ENCODE measurements at places on chromosomes 6 and 20.

DNA sequence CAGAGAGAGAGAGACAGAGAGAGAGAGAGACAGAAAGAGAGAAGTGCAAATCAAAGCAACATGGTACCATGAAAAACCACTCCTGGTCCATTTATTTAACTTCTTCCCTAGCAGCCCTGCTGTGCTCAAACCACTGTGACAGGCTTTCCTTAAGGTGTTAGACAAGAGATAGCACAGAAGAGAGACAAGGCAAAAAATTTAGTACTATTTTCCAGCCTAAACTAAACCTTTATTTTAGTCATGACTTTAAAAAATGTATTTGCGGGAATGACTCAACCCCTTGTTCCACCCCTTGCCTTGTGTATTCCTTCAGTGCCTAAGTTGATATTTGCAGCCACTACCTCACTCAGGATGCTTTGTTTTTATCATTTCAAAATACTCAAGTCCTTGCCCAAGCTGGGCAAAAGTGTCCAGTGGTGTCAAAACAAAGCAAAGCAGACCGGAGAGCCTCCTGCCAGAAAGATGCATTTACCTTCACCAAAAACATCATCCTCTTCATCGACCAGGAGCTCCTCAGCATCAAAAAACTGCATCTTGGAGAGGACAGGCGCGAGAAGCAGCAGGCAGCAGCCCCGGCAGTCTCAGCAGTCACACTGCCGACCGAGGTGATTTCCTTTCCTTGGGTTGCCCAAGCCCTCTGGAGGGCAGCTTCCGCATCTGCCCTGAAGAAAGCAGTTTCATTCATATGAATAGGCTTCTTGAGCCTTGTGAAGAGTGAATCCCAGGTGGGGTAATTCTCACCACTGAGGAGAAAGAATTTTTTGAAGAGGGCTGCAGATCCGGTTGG, at the start of gene RIPOR2:
RIPOR2 (minus strand) TSS at position 595 of the 787 bp plus-strand sequence; CDS start at position 533, 62 bp downstream.
- DNase-seq: peak; percentile 53

DNA sequence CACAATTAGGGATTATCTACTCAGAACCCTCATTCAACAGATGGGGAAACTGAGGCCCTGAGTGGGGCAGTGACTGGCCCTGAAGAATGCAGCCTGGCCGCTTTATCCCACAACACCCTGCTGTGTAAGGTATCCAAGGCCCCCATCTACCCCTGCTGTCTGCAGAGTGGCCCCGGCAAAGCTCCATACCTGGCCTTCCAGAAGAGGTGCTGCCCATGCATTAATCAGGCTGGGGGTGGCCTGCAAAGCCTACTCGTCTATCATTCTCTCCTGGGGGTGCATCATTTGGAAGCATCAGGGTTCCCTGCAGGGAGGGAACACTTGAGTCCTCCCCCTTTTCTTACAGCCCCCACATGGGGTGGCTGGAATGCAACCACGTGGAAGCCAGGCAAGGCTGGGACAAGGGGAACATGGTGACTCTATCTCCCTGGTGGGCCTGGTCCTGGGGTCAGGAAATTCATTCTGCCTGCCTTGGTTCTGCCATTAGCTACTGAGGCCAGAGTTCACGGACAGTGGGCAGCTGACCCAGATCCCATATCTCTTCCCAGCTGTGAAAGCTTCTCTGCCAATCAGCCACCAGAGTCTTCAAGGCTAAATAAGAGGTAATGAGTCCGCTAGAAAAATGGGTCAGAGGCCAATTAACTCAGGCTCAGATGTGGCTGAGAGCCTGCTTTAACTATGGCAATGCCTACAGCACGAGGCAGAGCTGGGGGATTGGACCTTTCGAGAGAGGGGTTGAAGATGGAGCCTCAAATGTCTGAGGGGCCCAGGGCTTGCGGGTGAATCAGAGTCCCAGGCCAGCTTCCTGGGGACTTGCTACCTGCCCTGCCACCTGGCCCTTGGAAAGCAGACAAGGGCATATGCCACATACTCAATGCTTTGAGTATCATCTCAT, 72.3 kb upstream of the TOX2 start:
- DNase-seq: no peak

DNA sequence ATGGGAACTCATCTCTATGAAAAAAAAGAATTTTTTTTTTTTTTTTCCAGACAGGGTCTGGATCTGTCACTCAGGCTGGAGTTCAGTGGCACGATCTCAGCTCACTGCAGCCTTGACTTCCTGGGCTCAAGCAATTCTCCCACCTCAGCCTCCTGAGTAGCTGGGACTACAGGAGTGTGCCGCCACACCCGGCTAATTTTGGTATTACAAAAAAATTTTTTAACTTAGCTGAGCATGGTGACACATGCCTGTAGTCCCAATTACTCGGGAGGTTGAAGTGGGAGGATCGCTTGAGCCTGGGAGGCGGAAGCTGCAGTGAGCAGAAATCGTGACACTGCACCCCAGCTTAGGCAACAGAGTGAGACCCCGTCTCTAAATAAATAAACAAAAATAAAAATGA, 7.5 kb downstream of the DEF6 start:
- no peak for DNase-seq

DNA sequence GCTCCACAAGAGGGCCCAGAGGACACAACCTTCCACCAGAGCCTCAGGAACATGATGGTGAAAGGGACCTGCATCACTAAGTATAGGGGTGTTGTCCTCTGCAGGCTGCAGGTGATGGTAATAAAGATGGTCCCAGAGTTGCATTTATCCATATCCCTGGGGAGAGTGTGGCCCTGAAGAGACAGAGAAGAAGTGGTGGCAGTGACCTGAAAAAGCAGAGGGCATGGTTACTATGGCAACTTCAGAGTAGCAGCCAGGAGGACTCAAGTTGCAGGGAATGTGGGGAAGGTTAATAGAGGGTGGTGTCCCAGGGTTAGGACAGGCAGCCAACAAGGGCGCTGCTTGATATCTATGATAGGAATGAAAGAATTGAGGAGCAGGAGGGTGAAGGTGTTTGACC, 57.1 kb downstream of the HLA-A start:
- DNase-seq: no peak

- DNase-seq: no peak
Observed at GRCh38 chr20:46539113-46539512, 11.3 kb downstream of the OCSTAMP start.

GRCh38 chr6:15305496-15305895, 59.6 kb downstream of the JARID2 start:
- no peak for DNase-seq

DNA sequence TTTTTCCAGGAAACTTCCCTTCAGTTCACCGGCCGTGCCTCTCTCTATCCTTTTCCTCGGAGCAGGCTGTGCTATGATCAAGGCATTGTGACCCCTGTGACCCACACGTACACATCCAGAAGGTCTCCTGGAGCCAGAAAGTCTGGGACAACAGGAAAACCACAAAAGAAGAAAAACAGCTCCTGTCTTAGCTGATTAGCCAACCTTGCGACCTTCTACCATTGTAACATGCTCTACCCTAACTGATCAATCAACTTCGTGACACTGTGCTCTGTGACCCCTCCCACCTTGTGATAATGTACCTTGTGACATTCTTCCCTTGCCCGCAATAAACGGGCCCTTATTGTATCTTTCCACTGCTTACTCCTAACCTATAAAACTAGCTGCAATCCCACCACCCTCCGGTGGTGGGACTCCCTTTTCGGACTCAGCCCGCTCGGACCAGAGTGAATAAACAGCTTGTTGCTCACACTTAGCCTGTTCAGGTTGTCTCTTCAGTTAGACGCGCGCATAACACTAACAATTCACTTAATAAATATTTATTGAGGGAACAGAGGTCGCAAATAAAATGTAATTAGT, 24.2 kb downstream of the ZNF311 start:
- no peak for DNase-seq

GRCh38 chr20:38724626-38725147, 401 bp downstream of the SLC32A1 start:
- DNase-seq: no peak

DNA sequence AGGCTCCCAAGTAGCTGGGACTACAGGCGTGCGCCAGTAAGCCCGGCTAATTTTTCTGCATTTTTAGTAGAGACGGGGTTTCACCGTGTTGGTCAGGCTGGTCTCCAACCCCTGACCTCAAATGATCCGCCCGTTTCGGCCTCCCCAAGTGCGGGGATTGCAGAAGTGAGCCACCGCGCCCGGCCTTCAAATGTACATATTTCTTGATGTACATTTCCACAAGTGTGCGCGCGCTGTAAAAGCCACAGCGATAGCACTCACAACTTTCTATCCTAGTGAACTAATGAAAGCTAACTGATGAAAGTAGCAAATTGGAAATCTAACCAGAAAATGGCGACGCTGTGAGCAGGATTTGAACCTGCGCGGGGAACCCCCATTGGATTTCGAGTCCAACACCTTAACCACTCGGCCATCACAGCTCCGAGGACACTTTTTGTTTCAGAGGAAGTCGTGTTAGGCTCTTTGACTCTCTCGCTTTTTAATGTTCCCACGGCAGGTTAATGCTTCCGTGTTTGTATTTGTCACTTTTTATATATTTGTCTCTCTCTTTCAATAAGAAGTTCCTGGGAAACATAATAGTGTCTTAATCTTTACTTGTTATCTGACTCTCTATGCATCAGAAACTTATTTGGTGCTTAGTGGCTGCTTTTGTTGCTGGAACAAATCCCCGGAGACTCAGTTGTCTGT, 199.4 kb upstream of the ZNF184 start:
- no peak for DNase-seq

DNA sequence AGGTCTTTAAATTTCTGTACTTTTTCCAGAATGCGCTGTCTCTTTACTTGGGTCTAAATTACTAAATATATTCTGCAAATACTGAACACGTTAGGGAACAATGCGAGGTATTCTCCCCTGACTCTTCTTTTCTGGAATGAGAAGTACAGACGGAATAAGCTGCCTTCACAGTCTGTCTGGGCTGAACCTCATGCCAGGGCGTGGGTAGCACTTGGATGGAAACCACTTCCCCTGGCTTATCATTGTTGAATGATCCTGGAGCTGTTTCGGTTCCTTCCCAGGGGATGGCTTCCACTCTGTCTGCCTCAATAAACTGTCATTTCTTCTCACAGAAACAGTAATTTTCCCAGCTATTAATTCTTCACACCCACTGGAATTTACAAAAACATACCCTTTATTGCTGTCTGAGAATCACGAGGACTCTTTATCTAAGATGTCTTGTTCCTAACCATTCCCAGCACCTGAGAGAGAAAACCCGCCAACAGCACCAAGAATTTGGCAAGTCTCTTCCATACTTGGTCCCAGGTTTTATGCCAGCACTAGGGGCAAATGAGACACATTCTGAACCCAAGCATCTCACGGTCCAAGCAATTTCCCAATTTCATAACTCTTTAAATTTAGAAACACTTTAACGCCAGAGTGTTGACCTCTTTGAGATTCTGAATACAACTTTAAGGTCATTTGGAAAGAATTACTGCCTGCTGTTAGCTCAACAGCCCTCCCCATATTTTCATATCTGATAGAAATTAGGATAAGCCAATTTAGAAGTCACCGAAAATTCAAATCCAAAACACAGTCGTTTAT, 43.2 kb upstream of the ADGRF5 start:
- no peak for DNase-seq

DNA sequence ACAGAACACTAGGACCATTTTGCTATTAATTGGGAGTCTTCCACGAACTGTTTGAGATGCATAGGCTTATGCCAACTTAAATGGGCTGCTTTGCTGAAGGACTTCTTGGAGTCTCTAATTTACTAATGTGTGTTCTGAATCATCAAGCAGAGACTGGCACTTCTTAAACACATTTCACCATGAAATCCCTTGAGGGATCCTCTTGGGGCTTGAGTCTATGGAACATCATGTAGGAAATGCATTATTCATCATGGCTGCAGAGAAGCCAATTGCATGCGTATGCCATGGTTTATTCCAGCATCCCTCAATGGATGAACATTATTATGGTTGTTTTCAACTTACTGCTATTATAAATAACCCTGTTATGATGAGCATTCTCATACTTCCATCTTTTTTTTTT, 73.4 kb downstream of the FGD2 start:
- DNase-seq: no peak

- no peak for DNase-seq
Observed at GRCh38 chr6:159713984-159714383, 13.3 kb upstream of the WTAP start.

GRCh38 chr6:34018026-34018425, 127.9 kb downstream of the GRM4 start:
- no peak for DNase-seq

- no peak for DNase-seq
Observed at GRCh38 chr6:151225919-151226318, 13.8 kb upstream of the AKAP12 start.

GRCh38 chr20:22452442-22453011, 131.8 kb downstream of the FOXA2 start:
- no peak for DNase-seq

DNA sequence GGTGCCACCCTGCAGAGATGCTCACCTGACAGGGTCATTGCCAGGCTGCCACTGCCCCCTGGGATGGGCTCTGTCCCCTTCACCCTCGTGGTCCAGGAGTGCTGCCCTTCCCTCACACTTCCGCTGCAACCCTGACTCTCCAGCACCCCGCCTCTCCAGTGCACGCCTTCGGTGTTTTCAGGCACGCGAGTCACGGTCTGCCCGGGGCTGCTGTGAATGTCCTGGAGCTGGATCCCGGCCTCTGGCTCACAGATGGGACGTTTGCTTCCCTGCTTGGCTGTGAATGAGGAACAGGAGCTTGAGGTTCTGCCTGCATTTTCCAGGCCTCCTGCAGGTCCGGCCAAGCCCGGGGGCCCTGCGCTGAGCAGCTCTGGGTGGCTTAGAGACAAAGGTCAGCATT, 343.4 kb downstream of the SMOC2 start:
- no peak for DNase-seq

DNA sequence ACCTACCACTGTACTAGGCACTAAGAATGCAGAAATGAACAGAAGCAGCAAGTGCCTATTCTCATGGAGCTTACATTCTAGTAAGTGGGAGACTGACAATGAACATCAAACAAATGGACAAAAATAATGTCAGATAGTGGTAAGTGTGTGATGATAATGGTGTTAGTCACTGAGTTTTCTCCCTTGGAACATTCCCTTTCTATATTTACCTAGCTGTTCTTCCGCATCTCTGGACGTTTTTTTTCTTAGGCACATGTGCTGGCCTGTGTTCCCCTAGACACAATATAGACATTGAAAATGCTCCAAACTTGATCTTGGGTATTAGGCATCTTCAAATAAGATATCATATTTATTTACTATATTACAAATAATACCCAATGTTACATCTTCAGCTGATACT, 218.1 kb upstream of the GJE1 start:
- no peak for DNase-seq

- DNase-seq: no peak
Observed at GRCh38 chr6:100952006-100952405, 70.9 kb upstream of the ASCC3 start.

- no peak for DNase-seq
Observed at GRCh38 chr6:168103050-168103830, 24.2 kb upstream of the FRMD1 start.

GRCh38 chr6:125811259-125811658, 20.5 kb downstream of the NCOA7 start:
- DNase-seq: no peak
